ENCODE measurements at places on chromosomes 6 and 20.
A peak's percentile ranks its signal among the peaks of the same experiment; 100 is the strongest.

DNA sequence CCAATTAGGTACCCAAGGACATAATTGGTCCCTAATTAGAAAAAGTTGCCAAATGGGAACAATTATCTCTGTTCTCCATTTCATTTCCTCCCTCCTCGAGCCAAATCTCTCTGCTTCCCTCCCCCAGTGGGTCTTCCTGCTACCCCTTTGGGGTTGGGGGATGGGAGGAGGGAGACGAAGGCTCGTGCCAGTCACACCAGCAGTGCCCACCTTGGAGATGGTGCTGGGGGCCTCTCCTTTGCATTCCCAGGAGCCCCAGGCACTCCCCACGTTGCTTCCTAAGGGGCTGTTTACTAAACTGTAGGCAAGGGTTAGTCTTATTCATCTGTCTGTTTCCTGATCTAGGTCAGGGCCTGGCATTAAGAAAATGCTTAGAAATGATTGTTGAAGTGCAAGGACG, 33.1 kb downstream of the MDFI start:
- no peak for DNase-seq

- no peak for DNase-seq
These were observed 235.8 kb downstream of the ALDH8A1 start for GRCh38 chr6:134714113-134714512.

- DNase-seq = no peak
These were observed 171.0 kb upstream of the PRND start for GRCh38 chr20:4550740-4551139.

DNA sequence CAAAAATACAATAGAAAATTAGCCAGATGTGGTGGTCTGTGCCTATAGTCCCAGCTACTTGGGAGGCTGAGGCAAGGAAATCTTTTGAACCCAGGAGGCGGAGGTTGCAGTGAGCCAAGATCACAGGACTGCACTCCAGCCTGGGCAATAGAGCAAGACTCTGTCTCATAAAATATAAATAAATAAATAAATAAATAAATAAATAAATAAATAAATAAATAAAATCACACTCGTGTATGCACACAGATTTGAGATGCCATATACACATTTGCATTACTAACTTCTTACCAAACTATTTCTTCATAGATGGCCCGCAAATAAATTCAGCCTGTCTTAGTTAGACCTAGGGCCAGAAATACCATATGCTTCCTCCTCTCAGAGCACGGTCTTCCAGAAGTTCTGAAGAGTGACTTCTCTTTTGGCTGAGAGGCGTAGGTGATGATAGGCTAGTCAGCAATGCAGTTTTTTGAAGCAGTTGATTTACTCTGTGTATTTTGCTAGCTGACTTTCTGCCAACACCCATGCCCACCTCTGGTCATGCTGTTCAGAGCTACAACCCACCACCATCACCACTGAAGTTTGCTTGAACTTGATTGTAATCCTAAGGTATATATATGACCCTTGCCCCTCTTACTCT, 150.1 kb downstream of the SASH1 start:
- peak; percentile 19 for DNase-seq

DNA sequence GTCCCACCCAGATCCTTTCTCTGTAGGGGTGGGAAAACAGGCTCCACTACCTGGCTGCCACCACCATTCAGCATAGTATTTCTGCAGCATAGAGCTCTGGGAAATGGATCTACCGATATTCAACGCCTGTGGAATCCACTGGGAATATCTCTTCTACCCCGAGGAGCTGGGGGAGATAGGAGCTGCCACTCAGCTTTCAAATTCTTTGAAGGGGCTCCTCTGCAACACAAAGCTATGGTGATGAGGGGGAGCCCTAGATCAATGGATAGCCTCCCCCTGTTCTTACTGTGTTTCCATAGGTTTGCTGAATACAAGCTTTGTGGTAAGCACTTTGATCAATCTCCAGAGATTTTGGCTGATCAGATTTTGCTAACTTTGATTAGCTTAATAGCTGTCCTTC, 12.9 kb downstream of the FAM50B start:
- DNase-seq = no peak

DNA sequence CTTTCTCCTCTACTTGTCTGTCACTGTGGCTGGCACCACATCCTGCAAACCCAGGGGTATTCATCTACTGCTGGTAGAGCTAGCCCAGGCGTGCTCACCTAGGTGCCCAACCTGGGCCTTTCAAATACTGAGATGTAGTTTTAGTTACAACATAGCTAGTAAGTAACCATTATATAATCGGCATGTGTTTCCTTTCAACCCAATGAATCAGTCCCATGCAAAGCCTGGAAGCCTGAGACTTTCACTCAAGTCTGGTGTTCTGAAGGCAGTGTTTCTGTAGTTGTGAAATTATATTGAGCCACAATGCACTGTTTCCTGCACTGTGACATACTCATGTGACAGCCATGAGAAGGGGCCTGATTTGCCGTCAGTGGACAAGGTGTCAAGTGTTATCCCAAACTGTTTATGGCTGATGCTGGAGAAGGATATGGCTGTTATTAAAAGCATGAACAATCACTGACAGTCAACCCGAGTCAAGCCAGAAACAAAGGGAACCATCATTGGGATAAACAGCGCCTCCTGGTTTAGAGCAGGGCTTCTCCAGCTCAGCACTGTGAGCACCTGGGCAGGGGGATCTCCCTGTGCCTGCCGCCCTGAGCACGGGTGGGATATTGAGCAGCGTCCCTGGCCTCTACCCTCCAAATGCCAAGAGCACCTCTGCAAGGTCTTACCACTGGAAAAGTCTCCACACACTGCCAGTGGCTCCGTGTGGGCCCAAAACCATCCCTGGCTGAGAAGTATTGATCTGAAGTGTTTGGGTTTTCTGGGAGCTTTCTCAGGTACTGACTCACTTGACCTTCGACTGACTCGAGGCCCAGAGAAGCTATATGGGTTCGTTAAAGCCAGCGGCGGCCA, 1.6 kb downstream of the PSMA7 start:
- peak; percentile 13 for DNase-seq

DNA sequence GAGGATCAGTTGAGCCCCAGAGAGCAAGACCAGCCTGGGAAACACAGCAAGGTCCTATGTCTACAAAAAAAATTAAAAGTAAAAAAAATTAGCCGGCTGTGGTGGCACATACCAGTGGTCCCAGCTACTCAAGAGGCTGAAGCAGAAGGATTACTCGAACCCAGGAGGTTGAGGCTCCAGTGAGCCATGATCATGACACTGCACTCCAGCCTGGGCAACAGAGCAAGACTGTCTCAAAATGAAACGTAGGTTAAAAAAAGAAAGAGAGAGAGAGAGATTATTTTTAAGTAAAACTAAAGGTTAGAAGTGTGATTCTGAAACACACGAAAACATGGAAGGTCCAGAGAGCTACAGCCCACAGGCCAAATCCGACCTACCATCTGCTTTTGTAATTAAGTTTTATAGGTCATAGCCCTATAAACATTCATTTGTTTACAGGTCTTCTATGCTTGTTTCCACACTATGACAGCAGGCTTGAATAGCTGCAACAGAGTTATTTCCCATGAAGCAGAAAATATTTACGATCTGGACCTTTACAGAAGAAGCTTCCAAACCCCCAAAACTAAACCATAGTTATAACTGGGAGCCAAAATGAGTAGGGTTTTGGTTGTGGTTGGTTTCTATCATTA, 279.7 kb downstream of the GMDS start:
- no peak for DNase-seq

DNA sequence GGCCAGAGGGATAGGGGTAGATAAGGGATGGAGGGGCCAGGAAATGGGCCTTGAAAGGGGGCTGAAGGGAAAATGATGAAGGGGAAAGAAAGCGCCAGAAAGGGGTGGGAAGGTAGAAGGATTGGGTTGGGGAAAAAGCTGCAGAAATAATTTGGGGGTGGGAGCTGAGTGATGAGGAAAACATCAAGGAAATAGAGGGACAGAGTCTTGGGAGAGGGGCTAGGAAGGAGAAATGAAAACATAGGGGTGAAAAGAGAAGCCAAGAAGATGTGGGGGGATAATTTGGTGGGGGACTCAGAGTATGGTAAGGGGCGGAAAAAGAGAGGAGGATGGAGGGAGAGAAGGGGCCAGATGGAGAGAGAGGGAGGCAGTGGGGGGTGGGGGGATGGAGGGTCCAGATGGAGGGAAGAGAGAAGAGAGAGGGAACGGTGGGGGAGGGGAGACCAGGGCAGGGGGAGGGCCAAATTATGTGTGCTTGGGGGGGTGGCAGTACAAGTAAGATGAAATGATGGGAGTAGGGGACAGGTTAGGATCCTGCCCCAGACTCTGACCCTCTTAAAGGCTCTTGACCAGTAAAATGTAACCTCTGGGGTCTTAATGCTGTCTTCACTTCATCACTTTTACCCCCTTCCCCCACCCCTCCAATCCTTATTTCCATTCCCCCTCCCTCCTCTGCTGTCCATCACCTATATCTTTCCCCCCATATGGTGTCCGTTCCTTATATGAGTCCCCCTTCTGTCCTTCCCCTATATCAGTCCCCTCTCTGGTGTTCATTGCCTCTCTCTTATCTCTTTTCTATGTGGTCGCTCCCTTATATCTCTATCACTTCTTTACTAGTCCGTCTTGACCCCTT, 852 bp downstream of the SYNGAP1 start:
- peak; percentile 37 for DNase-seq

DNA sequence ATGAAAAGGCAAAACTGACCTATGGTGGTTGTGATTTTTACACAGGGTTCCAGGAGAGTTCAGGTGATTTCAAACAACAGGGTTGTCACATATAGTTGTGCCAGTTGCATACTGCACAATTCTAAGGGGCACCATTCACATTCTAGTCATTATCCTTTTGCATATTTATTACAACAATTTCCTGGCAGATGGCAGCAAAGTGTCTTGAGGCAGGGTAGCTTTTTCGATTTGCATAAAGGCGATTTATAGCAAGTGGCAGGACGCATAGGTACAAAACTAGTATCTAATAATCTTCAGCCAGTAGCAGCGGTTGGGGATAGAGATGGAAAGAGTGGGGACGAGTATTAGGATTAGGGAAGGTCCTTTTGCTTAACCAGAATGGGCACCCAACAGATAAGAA, 46.5 kb upstream of the TRAF3IP2 start:
- DNase-seq = no peak

All from fibroblast of skin of scalp (primary cell).